ENCODE measurements at places on chromosomes 4 and X.

- DNase-seq: no peak
These were observed 46.5 kb downstream of the RFC1 start for GRCh38 chr4:39319676-39320075.

- no peak for DNase-seq
These were observed 131.2 kb upstream of the STX18 start for GRCh38 chr4:4673070-4673469.

DNA sequence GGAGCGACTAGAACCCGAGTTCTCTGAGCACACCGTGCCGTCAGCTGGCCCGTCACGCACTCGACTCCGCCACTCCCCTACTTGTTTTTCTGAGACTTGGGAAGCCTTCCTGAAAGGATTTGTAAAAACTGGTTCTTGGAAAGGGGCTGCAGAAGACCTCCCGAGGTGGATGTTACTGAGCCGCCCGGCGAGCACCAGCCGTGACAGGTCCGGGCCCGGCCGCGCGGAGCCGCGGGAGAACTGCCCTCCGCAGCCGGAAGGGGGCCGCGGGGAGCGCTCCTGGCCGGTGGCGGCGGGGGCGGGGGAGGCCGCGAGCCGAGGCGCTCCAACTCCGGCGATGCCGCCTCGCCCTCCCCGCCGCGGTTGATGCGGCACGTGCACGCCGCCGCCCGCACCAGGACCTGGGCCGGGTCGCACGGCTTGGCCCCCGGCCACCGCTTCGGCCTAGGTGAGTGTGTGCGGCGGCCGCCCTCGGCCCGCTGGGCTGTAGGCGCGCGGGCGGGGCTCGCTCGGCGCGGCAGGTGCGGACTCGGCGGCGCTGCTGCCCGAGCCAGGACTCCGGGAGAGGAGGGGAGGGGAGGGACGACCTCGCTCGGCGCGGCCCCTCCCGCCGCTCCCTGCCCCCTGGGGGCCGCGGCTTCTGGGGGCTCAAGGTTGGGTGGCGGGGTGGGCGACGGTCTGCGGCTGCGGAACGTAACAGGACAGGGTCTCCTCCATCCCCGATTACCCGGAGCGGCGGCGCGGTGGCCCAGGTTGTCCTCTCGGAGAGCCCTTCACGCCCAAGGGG is 1.7 kb downstream of the SPRY1 start:
- peak; percentile 30 for DNase-seq

DNA sequence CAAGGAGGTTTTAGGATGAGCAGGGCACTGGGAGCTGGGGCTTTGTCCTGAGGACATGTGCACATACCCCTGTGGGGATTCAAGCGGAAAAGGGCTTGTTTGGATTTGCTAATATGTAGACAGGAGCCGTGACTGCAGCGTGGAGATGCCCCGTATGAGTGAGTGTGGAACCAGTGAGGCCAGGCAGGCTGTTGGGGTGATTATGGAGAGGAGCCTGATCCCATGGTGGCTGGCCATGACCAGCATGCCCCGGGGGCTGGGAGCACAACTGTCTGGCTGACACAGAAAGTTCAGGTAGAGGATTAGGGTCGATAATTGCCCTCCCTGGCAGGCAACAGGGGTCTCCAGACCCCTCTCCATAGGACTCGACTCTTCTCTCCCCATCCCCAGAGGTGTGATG is 68.8 kb upstream of the STX18 start:
- no peak for DNase-seq

GRCh38 chr4:101660607-101661006 is 129.9 kb upstream of the BANK1 start:
- no peak for DNase-seq

Data from activated CD4-positive, alpha-beta T cell treated with anti-CD3 and anti-CD28 coated beads for 1 hour (primary cell).